ENCODE measurements at places on chromosomes 4 and X.

GRCh38 chr4:172050911-172051310 lies 237.7 kb downstream of the GALNTL6 start:
- no peak for DNase-seq

DNA sequence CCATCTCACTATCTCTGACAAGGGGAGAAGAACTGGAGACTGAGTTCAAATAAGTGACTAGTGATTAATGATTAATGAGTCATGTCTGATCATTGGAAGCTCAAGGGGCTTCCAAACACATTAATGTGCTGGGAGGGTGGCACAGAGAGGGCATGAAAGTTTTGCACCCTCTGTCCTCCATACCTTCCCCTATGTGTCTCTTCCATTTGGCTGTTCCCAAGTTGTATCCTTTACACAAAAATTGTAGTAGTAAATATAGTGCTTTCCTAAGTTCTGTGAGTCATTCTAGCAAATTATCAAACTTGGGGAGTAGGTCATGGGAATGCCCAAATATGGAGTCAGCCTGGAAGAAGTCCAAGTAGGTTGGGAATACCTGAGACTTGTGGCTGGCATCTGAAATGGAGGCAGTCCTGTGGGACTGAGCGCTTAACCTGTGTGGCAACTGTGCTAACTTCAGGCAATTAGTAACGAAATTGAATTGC lies 4.1 kb upstream of the FAM200B start:
- no peak for DNase-seq

GRCh38 chr4:39682138-39682537 lies 15.8 kb upstream of the UBE2K start:
- no peak for DNase-seq

DNA sequence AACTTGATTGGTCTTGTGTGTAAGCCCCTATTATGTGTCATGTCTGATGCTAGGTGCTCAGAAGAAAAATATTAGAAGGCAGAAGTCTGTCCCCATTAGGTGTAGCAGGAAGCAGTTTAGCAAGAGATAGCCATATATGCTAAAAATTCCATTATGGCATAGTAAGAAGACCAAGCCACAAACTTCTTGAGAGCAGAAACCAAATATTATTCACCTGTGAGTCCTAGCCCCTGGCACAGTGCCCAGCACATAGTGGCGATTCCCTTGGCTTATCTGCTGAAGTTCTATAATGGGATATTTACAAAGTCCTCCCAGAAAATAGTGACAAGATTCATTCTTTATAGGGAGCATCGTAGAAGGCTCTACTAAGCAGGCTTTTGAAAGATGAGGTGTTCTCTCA lies 174.4 kb downstream of the RAB28 start:
- no peak for DNase-seq
